ENCODE measurements at places on chromosomes 12 and 14.

GRCh38 chr12:97616946-97617345 is 154.3 kb downstream of the RMST start:
- peak; percentile 13 for DNase-seq

GRCh38 chr14:81157431-81157830 is 63.3 kb downstream of the GTF2A1 start:
- no peak for DNase-seq

- no peak for DNase-seq
Measured at GRCh38 chr14:71430678-71431376, 501.4 kb upstream of the RGS6 start.

- no peak for DNase-seq
Measured at GRCh38 chr14:99525699-99526080, 44.5 kb downstream of the CCNK start.

Data from amygdala (tissue), 56 donors.